Ovary (tissue), 10 donors: ENCODE measurements at places on chromosomes 1 and 21. TPM values are rescaled to one million over a fixed set of nuclear protein-coding genes. Genes with fewer than 3 reads are reported as not detected.

Gene MCOLN2
- 1.1 TPM for total RNA-seq

DNA sequence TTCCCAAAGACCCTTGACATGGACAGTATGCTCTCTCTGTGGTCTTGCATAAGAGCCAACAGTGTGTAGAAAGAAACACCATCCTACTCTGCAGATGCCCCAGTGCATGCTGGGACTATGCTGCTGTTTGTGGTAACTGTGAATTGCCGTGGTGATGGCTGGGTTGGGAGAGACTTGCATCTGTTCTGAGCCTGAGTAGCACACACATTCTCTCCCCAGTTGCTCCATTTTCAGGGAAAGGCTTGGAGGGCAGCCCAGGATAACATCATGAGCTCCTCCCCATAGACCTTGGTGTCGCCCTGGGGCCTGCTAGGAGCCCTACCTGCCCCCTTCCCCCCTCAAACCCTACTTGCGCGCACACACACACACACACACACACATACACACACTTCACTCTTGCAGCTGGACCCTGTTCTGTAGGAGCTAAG is 120.9 kb upstream of the IPO9 start:
- DNase-seq, result no peak

Gene PAQR6
- 0.25 TPM for total RNA-seq

GRCh38 chr1:209363112-209363511 is 220.4 kb upstream of the CAMK1G start:
- DNase-seq, result no peak

Gene C1orf56
- total RNA-seq, result 8.7 TPM

Gene KIFAP3
- total RNA-seq, result 33.9 TPM

Gene MMEL1
- total RNA-seq, result 0.45 TPM

DNA sequence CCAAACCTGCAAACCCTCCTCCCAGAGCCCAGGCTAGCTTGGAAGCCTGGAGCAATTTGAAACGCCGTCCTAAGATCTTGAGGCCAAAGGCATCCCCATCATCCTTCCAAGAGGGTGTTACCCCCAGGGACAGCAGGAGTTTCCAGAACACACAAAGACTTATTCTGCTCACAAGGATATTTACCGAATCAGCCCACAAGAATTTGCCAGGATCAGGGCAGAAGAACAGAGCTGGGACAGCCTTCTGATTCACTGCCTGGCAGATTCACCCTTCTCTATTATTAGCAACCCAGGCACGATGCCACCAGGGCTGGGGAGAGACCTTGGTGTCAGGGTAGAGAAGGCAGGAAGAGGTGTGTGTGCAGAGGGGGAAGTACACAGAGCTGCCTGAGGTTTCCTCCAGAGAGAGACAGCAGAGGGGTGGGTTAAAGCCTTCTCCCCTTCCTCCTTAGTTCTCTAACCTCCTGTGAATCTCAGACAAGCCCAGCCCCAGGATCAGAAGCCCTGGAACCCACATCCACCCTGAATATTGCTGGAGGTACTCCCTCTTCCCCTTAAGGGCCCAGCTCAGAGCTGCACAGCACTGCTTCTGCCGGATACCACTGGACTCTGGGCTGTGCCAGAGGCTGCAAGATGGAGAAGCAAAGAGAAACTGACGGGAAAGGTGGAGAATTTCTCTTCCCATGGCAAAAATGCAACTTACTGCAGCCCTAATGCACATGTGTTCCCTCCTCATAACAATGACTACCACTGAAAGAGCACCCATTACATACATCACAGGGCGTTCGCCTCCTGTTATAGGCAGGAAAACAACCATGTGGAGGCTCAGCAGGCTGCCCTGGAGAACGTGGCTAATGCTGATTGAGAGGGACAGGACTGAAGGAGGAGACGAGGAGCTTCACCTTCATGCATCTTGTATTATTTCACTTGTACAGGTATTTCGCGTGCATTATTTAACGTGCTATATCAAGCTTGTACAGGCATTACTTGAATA is 61.8 kb downstream of the ITPKB start:
- peak; percentile 80 for DNase-seq

GRCh38 chr1:239725933-239726332 is 339.6 kb downstream of the CHRM3 start:
- no peak for DNase-seq

Gene SRGAP2B
- total RNA-seq, result 45.2 TPM
